Amygdala (tissue), 56 donors: ENCODE measurements at places on chromosomes 11 and 22.
A peak's percentile ranks its signal among the peaks of the same experiment; 100 is the strongest.

GRCh38 chr11:24238771-24239645 is 257.8 kb upstream of the LUZP2 start:
- peak; percentile 6 for DNase-seq

DNA sequence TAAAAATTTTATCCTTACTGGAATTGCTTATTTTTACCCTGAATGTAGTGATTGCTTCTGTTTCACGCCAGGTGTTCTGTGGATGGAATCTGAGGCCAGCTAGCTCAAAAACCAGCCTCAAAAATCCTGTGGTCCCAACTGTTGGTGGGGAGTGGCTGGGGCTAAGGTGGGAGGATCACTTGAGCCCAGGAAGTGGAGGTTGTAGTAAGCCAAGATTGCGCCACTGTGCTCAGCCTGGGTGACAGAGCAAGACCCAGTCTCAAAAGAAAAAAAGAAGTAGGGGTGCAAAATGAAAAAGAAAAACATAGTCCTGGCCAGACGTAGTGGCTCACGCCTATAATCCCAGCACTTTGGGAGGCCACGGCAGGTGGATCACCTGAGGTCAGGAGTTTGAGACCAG is 27.0 kb upstream of the SLC5A1 start:
- no peak for DNase-seq

GRCh38 chr11:126592496-126593410 is 237.3 kb downstream of the ST3GAL4 start:
- DNase-seq, result no peak

GRCh38 chr22:47166033-47166404 is 403.6 kb downstream of the TBC1D22A start:
- DNase-seq, result no peak

DNA sequence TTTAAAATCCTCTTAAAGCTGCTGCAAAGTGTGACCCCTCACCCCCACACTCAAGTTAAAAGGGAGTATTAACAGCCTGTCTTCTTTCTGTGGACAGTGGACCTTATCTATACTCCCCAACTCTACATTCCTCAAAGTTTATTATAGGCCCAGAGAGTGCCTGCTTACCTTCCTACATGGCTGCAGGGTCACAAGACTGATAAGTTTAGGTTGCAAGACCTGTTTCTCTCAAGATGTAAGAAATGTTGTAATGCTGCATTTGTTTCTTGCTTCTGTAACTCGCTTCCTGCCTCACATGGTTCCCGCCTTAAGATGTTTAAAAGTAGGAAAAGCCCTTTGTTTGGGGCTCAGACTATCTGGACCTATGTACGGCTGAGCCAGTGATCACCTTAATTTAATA is 10.1 kb upstream of the NXPE1 start:
- DNase-seq, result no peak

DNA sequence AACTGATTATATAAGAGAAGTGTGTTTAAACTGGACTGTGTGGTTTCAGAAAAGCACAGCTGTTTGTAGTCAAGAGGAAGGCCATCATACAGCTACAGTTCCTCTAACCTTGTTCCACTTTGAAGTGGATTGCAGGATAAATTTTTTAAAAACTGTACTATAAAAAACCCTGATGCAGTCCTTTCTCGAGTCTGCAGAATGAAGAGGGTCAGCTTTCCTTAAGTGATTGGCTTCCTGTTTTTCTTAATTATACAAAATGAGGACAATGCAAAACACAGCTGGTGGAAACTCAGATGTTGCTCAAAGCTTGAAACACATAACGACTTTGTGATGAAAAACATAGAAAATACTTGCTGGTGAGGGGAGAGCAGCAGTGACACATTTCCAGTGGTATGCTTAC is 1060.5 kb downstream of the DLG2 start:
- no peak for DNase-seq

GRCh38 chr11:76838678-76839068 is 22.0 kb upstream of the ACER3 start:
- DNase-seq, result no peak

DNA sequence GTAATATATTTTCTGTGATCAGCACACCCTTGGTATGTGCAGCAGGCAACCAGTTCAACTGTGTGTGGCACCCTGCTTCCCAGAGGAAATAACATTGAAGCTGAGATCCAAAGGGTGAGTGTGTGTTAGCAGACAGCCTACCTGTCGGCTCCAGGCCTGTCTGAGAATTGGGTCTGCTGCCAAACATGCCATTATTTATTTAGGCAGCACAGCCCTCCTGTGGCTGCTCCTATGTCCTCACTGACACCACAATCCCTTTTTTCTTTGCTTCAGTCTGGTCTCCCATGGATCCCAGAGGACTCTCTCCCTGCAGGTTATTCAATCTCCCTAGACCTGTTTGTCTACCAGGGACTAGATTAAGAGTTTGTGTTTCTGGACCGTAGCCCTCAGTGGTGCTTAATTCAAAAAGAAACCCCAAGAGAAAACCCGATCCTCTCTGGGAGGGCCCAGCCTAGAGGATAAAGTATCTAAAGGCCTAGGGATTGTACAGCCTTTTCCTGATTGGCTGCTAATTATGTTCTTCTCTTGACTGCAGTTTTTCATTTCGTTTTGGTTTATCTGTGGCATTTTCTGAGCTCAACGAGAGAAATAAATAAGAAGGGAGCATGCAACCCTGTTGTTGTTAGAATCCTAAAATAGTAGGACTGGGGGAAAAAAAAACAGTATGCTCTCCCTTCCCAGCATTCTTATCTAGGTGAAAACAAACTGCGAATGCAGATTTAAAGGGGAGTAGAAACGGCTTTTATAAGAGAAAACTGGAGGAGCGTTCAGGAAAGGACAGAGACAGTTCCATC is 24.1 kb downstream of the KCNE3 start:
- DNase-seq, result no peak

GRCh38 chr22:30605449-30606110 is 1.4 kb upstream of the TCN2 start:
- no peak for DNase-seq

- DNase-seq, result no peak
Measured at GRCh38 chr11:59810911-59811259, 307 bp upstream of the MRPL16 start.

DNA sequence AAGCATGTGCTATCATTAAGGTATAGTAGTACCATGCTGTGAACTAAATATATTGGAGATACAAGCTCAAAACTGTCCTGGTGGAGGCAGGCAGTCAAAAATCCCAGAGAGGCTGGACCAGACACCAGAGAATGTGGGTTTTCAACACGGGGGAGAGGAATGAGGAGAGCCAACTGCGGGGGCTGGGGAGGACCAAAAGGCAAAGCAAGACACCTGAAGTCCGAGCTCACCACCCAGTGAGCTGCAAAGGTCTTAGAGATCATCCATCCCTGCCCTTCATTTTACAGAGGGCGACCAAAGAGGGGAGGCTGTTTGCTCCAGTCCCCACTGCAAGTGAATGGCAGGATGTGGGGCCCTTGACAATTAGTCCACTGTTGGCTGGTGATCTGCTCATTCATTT is 10.0 kb downstream of the RIBC2 start:
- no peak for DNase-seq

GRCh38 chr22:50001388-50002231 is 11.0 kb downstream of the IL17REL start:
- no peak for DNase-seq

DNA sequence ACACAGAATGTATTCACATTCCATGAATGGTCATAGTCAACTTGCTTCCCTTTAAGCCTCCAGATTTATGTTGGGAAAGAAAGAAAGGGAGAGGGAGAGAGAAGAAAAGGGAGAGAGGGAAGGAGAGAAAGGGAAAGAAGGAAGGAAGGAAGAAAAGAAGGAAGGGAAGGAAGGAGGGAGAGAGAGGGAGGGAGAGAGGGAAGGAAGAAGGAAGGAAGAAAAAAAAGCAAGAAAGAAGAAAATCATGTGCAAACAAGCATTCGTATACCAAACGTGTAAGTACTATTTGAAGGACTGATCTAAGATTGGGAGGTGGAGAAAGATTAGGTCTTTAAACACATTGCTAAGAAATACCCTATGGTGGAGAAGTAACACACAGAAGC is 23.9 kb upstream of the ARHGAP20 start:
- DNase-seq, result no peak

GRCh38 chr22:30609260-30610185 is 2.5 kb downstream of the TCN2 start:
- DNase-seq, result no peak

- peak; percentile 12 for DNase-seq
Measured at GRCh38 chr11:94802501-94802900, 34.3 kb downstream of the AMOTL1 start.

- DNase-seq, result no peak
Measured at GRCh38 chr11:103322821-103323220, 213.6 kb downstream of the DYNC2H1 start.

GRCh38 chr22:20218987-20219386 is 49.1 kb downstream of the RTN4R start:
- no peak for DNase-seq

DNA sequence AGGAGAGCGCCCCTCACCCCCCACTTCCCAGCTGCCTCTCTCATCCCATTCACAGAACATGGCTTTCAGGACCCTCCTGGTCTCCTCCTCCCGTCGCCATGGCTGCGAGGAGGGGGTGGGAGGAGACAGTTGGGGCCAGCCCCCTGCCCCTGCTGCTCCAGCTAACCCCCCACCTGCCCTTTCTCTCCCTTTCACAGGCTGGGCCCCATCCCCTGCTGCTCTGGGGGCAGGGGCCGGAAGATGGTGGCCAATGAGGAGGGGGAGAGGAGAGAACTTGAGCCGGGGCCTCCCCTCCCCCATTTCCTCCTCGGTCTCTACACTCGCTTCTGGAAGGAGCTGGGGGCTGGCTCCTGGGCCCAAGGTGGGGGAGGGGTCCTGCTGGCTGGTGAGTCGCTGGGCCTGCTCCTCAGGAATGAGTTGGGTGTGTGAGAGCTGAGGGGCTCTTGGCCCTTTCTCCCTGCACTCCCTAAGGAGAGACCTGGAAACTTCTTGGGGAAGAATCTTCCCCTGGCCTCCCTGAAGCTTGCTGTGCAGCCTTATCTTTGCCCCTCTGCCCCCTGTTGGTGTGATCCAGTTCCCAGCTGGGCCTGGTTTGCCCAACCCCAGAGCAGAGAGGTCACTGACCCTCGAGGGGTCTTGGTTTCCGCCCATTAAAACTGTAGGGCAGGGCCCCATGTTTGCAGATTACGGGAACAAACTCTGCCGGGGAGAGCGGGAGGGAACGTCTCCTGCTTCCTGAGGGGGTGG is 10.2 kb downstream of the YPEL4 start:
- DNase-seq, result no peak

DNA sequence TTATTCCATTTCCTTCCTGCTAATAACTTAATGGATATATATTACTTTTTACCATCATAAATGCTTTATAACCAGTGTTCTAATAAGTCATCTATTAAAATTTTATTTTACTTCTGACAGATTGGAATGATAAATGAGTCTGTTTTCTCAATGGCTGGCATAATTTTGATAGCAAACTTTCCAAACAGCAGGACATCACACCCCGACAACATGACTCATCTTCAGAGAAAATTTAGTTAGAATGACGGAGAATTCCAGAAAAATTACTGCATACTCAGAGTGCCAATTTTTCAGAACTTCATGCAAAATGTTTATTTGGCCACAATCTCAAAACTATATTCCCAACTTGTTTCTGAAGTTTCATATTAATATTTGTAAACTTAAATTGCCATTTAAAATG is 174.4 kb downstream of the SWAP70 start:
- no peak for DNase-seq

GRCh38 chr22:47374273-47374771 is 611.9 kb downstream of the TBC1D22A start:
- DNase-seq, result no peak

GRCh38 chr11:111452146-111452545 is 60.0 kb downstream of the BTG4 start:
- DNase-seq, result no peak

- no peak for DNase-seq
Measured at GRCh38 chr11:63099555-63099954, 44.5 kb downstream of the SLC22A24 start.
